ENCODE measurements at places on chromosomes 6 and 20.
A peak's percentile ranks its signal among the peaks of the same experiment; 100 is the strongest.

DNA sequence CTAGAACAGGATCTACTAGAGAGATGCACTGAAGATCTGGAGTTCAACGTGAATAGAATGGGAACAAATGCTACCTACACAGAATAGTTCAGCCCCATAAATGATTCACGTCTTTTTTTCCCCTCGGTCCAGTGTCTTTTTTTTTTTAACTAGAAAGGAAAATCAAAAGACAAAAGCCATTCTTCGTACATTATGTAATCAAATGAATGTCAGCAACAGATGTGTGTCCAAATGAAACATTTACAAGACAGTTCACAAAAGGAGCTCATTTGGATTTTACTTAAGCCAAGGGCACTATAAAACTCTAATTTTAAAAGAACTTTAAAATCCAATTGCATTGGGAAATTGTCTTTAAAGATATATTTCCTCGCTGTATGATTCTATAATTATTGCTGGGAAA, 42.4 kb downstream of the FAM184A start:
- no peak for DNase-seq

DNA sequence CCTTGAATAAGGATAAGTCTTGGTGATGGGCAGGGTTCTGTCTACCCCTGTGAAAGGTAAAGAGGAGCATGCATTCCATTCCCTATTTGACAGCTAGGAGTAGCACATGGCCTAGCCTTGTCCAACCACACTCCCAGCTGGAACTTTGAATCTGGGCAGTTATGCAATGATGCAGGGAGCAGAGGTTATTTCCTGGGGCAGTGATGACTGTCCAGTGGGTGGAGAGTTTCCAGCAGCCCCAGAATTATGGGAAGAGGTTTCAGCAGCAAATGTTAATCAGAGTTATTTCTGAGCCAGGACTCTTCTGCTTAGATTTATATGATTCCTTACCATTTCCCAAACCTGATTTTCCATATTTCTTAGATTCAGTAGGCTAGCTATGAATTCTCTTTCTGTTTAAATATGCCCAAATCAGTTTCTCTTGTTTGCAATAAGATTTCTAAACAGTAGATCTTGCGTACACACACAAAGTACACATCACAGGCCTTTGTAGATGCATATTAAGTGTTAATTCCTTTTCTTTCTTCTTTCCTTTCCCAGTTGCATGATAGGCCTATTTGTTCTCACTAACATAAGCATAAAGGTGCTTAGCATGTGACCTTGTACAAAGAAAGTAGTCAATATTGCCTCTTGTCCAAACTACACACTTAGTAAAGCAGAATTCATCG, 17.3 kb upstream of the TXLNB start:
- no peak for DNase-seq

GRCh38 chr6:137058037-137058436, 13.3 kb upstream of the IL20RA start:
- DNase-seq, result no peak

DNA sequence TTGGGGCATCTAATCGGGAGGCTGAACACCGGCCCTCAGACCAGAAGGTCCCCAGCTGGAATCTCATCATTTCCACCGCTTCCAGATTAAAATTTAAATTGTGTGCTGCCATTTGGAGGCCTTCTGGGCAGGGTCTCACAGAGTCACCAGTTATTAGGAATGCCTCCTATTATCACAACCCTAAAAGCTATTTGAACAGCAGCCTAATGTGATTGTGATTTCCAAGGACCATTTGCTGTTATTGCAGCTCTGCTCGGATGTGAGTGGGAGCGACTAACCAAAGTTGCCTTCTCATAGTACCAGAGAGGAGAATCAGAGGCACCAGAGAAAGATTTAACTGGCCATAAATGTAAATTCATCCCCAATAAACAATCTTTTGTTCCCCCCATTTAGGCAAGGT, 277.3 kb downstream of the RNF144B start:
- DNase-seq, result no peak

- DNase-seq, result no peak
Measured at GRCh38 chr20:36175475-36175995, 21.0 kb downstream of the EPB41L1 start.

- no peak for DNase-seq
Measured at GRCh38 chr6:165962366-165962765, 205.3 kb downstream of the TBXT start.

DNA sequence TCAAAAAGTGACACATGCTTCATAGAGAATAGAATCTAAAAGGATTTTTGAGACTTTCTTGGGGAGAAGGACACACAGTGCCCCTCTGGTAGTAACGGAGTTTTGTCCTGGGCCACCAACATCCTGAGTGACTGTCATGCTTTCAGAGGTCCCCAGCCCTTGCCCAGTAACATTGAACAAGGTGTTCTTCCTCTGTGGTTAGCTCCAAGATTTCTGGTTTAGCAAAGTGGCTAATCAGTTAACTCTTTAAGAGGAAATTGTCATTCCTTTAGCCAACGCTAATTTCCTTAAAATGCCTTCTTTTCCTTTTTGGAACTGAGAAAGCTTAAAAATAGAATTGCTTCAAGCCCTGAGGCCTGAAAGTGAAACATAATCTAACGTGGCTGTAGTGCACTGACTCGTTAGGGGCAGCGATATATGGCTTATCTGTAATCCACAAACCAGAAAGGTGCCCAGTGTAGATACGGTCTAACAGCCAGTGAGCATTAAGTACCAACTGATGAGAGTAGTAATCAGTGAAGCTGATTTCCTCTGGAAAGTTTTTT, 7.8 kb downstream of the E2F3 start:
- no peak for DNase-seq

GRCh38 chr6:158769771-158770432, 49.3 kb downstream of the EZR start:
- no peak for DNase-seq

GRCh38 chr6:55729665-55730064, 145.7 kb downstream of the BMP5 start:
- no peak for DNase-seq

GRCh38 chr20:17077030-17077429, 149.8 kb upstream of the PCSK2 start:
- DNase-seq, result no peak

GRCh38 chr20:3696745-3697587, 15.2 kb upstream of the ADAM33 start:
- no peak for DNase-seq

DNA sequence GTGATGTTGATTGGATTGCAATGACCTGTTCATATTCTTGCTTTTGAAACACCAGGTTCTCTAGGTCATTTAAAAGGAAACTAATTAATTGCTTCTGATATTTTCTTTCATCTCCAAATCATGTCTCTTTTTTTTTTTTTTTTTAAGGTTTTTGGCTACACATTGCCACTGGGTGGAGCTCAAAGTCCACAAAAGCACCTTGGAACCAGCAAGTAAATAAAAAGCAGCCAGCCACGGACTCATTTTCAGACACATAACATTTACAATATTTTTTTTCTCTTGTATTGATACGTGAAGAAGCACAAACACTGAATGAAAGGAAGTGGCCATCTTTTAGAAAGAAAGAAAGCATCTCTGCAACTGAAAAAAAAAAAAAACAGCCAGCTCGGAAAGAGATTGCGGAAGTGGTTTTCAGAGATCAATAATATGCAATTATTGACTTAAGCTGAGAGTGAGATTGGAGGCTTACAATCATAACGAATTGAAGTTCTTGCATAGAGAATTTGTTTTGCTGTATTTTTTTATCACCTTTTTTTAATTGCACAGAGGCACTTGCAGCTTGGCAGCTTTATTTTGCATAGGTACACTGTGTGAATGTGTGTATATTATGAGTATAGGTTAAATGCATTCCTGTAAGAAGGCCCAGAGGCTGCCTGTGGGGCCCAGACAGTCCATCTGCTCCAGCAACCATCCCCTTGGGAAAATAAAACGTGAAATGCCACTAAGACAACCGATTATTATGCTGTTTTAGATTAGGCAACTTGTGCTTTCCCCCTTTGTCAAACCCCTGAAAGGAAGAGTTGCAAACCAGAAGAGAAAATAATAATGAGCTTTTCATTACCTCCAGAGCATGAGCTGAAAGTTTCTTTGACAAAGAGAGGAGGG, 28.2 kb downstream of the CGA start:
- DNase-seq, result peak; percentile 25

GRCh38 chr20:35008411-35009342, 53.0 kb downstream of the MYH7B start:
- DNase-seq, result no peak

DNA sequence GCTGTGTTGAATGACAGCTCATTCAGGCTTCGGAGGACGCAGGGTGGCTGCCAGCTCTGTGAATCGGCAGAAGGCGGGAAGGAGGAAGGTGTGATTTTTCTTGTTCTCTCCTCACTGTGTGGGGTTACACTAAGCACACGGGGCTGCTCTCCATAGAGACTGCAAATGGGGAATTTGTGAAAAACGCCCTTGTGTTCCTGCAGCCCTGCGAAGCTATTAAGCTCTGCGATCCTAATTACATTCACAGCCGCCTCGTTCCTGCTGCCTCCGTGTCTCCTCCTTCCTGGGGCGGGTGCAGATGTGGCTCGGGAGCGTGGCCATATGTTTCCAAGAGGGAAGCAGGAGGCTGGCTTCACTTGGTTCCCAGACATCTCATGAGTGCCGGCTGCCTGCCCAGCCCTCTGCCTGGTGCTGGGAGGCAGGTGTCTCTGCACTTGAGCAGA, 124.0 kb downstream of the TOX2 start:
- DNase-seq, result no peak
